NCI-H2029 (cell line): ENCODE measurements at places on chromosomes 6 and 20.

DNA sequence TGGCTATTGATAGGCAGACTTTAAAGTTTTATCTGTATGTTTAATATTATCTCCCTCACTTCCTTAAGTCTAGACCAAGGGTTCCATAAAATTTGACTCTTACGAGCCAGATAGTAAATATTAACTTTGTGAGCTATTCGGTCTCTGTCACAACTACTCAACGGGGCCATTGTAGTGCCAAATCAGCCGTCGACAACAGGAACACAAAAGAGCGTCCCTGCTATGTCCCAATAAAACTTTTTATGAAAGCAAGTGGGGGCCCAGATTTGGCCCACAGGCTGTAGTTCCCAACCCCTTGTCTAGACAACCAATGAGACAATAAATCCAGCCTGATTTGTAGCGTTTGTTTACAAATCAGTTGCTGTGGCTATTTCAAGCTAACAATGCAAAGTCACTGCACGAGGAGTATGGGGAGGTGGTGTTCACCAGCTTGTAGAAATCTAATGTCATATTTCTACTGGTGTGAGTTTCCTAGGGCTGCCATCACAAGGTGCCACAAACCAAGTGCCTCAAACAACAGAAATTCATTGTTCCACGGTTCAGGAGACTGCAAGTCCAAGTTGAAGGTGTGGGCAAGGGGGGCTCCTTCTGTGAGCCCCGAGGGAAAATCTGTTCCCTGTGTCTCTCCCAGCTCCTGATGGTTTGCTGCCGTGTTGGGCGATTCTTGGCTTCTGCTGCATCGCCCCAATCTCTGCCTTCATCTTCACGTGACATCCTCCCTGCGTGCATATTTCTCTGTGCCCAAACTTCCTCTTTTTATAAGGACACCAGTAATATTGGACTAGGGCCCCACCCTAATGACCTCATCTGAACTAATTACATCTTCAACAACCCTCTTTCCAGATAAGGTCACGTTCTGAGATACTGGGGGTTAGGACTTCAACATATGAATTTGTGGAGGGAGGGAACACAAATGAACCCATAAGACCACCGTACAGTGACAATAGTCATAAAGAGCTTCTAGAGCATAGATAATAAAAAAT is 356.0 kb upstream of the JARID2 start:
- no peak for DNase-seq

DNA sequence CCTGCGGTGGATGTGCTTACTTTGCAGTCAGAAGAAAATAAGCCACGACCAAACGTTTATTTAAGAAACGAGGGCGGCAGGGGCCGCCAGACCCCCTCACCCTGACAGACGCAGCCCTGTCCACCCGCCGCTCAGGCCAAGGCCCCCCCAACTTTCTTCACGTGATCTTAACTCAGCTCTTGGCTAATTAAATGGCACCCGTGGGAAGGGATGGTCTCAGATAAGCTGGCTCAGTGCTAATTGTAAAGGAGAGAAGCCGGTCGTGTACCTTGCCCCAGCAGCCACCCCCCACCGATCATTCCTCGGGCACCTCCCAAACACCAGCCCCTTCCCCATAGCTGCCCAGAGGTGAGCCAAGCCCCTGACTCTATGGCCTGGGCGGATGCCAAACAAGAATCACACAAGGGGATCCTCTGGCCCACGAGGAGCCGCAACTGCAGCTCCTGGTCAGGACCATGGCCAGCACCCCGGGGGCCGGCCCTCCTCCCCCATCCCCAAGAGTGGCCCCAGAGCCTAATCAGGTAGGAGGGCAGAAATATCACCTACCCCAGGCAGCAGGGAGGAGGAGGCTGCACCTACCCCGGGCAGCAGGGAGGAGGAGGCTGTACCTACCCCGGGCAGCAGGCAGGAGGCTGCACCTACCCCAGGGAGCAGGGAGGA is 11.2 kb downstream of the KCNQ2 start:
- no peak for DNase-seq

- no peak for DNase-seq
Measured at GRCh38 chr6:150711584-150712504, 112.2 kb downstream of the PLEKHG1 start.

GRCh38 chr20:7497985-7498384 is 442.3 kb downstream of the HAO1 start:
- no peak for DNase-seq

DNA sequence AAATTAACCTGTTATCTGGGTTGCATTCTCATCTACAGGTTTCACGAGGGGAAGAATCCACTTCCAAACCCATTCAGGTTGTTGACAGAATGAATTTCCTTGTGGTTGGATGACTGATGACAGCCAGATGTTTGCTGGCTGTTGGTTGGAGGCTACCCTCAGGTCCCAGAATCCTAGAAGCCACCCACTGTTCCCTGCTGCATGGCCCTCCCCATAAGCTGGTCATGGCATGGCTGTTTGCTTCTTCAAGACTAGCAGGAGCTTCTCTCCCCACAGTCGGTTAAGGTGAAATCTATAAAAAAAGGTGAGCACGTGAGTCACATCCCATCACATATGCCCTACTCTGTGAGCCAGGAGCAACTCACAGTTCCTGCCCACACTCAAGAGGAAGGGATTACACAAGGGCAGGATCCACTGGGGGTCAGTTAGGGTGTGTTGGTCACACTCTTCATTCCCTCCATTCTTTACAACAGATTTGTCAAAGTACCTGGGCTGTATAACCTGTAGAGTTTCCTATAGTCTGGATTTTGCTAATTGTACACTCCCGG is 19.5 kb upstream of the RPS10 start:
- DNase-seq, result no peak

GRCh38 chr6:69704916-69705315 is 91.9 kb downstream of the LMBRD1 start:
- no peak for DNase-seq

- DNase-seq, result no peak
Measured at GRCh38 chr6:168054765-168055560, 24.0 kb downstream of the FRMD1 start.

GRCh38 chr6:147040121-147040910 is 163.9 kb upstream of the STXBP5 start:
- no peak for DNase-seq

- DNase-seq, result peak; percentile 20
Measured at GRCh38 chr6:14384175-14384949, 266.8 kb downstream of the CD83 start.

DNA sequence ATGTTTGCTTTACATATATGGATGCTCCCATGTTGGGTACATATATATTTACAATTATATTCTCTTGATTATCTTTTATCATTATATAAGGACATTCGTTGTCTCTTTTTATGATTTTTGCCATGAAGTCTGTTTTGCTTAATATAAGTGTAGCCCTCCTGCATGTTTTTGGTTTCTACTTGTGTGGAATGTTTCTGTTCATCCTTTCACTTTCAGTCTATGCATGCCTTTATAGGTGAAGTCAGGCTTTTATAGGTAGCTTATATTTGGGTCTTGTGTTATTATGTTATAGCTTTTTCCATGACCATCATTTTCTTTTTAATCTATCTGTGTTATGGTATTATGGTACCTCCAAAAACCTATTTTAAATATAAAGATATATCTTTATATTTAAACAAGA is 612.5 kb upstream of the HS3ST5 start:
- no peak for DNase-seq

- DNase-seq, result no peak
Measured at GRCh38 chr6:141307309-141307998, 825.3 kb upstream of the GJE1 start.

- DNase-seq, result no peak
Measured at GRCh38 chr6:116191881-116192280, 62.0 kb downstream of the TSPYL4 start.

GRCh38 chr6:15449011-15449410 is 203.1 kb downstream of the JARID2 start:
- no peak for DNase-seq

GRCh38 chr6:14732226-14732843 is 513.5 kb upstream of the JARID2 start:
- no peak for DNase-seq

DNA sequence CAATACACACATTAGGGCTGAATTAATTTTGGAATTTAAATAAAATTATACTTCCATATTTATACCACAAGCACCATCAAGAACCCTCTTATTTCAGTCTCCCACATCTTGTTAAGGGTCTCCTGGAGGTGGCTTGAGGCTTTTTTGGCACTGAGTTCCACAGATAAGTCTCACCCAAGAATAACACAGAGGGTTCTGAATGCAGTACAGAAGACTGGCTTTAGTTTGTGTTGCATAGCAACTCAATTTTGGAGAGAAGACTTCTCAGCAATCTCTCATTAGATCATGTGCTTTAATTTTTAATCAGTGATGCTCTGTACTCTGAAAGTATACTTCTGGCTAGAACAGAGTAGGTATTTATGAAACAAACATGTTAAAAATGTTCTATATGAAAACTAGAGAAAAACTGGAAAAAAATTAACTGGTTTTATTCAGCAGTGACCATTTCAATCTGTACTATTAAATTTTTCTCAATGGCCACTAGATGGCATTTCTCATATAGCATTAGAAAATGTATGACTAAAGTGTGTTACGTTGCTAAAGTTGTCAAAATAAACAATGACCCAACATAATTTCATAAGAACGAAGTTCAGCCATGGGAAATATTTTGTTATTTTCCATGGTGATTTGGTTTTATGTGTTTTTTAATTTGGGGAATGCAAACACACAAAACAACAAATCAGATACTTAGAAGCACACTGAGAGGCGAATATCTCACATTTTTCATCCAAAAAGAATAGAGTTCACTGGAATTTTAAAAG is 32.7 kb upstream of the MAP7 start:
- DNase-seq, result no peak

DNA sequence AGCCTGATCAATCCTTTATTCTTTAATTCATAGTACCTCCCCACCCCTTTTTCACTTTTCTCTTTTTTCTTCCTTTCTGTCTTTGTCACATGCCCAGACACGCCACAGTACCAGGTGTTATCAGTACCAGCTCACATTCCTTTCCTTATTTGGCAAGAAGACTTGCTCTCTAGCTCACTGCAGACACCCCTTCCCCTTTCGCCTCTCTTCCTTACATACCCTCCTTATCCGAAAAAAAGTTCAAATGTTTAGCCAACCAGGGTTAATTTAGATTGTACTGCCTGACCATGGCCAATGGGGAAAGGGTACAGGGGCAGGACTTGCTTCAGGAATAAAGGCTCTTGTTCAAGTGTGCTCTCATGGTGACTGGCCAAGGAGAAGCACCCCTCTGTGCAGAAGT is 9.3 kb upstream of the SIRPB2 start:
- DNase-seq, result no peak

DNA sequence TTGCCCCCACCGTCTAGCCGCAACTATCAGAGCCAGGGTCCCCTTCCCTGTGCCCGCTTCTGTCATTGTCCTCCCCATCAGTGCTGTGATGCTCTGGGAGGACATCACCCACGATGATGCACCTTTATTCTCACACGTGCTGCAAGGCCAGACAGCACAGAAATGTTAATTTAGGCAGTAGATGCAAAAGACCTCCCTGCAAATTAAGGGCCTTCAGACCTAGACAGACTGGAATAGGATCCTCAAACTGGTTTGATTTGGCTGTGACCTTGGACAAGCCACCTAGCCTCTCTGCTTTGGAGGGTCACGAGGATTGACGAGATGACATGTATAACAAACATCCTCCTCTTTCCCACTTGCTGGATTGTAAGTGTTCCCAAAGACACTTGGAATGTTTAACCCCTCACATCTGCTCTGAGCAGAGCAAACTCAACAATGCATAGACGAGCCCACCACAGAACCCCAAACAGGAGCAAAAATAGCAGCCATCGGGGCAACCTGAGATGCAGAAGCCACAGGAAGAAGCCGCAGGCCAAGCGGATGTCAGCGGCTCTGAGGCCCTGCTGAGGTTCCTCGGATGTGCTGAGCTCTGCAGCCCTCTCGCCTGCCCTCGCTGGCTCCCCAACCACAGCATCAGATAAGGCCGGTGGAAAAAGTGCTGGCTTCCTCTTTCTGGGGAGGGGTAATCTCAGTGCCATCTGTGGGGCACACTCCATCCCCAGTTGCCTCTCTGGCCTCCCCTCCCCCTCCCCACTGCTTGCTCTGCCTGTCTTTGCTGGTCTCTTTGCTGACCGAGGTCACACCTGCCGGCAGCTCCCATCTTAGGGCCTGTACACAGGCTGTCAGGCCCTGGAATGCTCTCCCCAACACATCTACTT is 35.3 kb downstream of the TOX2 start:
- DNase-seq, result no peak

DNA sequence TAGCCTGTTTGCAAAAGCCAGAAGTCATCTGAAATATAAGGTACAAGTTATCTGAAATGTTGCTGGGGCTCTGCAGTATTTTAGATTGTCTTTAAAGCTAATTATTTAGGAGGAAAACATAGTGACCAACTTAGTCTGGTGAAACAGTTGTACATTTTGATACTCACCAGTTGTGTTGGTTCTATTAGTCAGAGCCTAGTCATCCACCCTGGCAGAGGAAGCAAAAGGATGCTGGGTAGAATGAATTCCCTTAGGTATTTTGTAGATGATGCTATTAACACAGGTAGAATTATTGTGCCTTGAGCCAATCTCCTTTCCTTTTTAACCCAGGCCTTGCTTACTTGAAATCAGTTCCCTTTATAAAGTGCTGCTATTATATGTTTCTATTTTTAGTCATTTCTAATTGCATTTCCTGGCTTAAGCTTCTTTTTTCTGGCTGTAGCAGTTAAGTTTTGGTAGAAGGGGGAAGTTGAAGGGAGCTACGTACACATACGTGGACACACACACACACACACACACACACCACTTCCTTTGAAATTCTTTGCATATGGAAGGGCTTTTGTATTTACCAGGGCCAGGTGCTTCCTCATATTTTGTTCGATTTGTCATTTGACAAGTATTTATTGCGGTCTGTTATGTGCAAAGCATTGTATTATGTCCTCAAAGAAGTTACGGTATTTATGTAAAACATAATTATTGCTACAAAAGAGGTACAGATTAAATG is 82.4 kb downstream of the RTN4IP1 start:
- no peak for DNase-seq

DNA sequence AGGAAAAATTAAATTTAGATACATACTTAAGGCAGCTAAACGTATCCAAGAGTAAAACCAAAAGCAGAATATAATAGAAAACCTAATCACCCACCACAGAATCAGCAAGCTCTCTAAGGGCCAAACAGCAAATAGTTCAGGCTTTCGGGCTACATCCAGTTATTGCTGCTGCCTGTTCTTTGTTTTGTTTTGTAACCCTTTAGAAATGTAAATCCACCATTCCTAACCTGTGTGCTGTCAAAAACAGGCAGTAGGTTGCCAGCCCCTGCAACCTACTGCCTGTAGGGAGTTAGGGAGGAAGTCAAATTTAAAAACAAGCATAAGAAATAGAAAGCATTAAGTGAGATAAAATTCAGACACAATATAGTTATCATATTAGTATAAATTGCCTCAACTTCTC is 225.9 kb downstream of the PTPRT start:
- no peak for DNase-seq
